ENCODE measurements at places on chromosomes 1 and 21. TPM values are rescaled to one million over a fixed set of nuclear protein-coding genes. Genes with fewer than 3 reads are reported as not detected.

DNA sequence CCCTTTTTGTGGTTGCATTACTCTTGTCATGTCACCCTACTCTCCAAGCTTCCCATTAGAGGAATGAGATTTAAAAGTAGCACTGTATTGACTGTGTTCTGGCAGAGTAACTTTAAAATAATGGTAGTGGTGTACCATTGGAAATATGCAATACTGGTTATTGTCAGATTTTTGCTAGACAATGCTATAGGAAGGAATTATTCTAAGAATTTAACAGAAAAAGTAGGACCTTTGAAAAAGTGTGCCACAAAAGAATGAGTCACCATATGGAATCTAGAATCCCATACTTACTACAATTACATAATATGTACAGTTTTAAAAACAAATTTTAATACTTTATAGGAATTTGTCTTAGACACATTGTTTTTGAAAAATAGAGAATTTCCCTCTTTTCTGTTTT, 13.8 kb downstream of the MIER1 start:
- H3K27me3 ChIP-seq = no peaks in the 10 kb centered on the region
- H3K27ac ChIP-seq = no peak overlapping the region
- no peak overlapping the region for H3K4me3 ChIP-seq
- peaks cover 64% of the 10 kb centered on the region for H3K4me1 ChIP-seq
- DNase-seq = no peak

- H3K4me3 ChIP-seq = peak overlapping the region; percentile 95
- H3K27me3 ChIP-seq = no peaks in the 10 kb centered on the region
- peak overlapping the region; percentile 55 for H3K27ac ChIP-seq
- peaks cover 38% of the 10 kb centered on the region for H3K4me1 ChIP-seq
- H3K36me3 ChIP-seq = peaks cover 4% of the 10 kb centered on the region
These were observed 1.6 kb upstream of the C1orf35 start for GRCh38 chr1:228104526-228105269.

DNA sequence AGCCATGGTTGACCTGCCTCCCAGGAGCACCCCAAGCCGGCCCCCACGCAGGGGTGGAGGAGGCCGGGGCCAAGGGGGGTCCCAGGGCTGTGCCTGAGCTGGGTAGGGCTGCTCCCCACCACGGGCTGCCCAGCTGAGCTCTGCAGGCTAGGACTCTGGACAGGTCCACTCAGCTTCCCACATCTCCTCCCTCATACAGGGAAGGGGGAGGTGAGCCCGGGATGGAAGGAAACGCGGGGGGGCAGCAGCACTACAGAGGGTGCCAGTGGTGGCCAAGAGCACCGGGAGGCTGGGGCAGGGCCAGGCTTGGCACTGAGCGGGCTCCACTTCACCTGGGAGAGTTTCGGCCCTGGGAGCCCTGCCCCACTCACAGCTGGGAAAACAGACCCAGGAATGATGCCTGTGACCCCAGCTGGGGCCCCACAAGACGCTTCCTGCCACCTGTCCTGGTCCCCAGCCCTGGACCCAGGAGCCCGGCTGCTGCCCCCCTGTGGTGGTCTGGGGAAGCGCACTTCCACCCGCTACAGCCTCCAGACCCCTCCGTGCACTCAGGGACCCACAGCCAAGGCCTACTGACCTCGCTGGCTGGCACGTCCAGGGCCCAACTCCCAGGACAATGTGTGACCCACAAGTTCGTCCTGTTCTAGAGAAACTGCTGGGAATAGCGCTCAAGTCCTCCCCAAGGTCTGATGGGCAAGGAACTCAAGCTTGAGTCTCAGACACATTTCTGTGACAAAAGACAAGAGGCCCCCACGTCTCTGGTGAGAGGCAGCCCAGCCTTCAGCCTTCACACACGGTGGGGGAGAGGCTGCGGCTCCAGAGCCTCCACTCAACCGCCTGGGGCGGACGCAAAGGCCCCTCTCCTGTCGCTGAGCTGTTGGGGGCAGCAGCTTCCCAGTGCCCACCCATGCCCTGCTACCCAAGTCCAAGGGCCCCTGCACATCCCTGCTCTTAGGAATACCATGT, 3.0 kb downstream of the AURKAIP1 start:
- DNase-seq = peak; percentile 87
- peak overlapping the region; percentile 65 for H3K27ac ChIP-seq
- H3K4me3 ChIP-seq = peak overlapping the region; percentile 30
- peaks cover 42% of the 10 kb centered on the region for H3K4me1 ChIP-seq

DNA sequence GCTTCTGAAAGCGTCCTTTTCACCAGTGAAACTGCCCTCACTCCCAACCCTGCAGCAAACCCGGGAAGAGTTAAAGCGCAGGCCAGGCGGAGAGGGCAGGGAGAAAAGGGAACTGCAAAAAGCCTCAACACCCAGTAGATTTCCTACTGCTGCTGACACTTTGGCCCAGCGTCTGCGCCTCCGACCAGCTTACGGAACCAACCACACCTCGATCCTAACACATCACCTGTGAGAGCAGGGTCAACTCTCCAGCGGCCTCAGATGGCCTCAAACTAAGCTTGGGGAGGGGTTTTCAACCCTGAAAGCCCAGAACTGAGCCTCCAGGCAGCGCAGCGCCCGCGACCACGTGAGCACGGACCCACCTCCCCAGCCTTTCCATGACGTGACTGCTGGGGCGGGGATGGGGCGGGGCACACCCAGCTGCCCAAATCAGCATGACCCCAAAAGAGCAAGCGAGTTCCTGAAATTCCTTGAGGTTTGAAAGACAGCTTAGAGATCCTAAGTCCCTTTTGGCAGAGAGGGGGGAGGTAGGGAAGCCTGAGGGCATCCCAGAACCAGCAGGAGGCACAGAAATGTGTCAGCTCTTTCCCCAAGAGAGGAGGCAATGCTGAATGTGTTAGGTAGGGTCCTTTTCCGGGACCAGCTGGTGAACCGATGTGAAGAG, 59.1 kb downstream of the ITPKB start:
- peak; percentile 84 for DNase-seq
- peaks cover 85% of the 10 kb centered on the region for H3K4me1 ChIP-seq
- H3K36me3 ChIP-seq = peaks cover 4% of the 10 kb centered on the region

- H3K27ac ChIP-seq = no peak overlapping the region
- DNase-seq = no peak
- no peaks in the 10 kb centered on the region for H3K36me3 ChIP-seq
These were observed 329.4 kb upstream of the CHRM3 start for GRCh38 chr1:239056940-239057339.

DNA sequence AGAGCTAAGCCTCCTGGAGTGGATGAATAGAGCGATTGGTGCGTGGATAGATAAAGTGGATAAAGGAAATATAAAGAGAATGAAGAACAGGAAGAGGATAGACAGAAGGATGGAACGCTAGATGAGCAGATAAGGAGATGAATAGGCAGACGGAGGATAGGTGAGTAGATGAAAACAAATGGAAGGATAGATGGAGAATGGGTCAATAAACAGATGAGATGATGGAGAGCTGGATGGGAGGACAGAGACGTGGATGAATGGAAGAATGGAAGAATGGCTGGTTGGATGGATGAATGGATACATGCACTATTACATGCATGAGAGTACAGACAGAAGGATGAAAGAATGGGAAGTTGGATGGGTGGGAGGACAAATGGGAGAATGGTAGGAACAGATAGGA, 35.2 kb upstream of the EDN2 start:
- DNase-seq = no peak
- peaks cover 3% of the 10 kb centered on the region for H3K4me1 ChIP-seq
- H3K36me3 ChIP-seq = no peaks in the 10 kb centered on the region
- H3K27ac ChIP-seq = no peak overlapping the region

DNA sequence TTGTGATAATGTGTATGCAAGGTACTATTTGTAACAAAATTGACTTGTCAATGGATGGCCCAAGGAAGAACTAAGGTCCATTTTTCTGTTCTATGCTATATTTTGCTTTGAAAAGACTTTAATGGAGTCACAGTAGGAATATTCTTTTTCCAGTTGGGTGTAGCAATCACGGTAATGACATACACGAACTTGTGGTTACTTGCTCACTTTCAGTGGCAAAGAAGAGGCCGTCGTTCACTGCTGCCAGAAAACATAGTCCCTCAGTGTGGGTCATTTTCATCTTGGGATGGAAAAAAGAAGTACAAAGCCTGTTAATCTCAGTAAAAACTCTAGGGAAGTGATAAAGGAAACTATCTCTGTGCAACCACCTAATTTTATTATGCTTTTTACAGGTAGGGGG, 47.8 kb upstream of the LAMC2 start:
- no peak for DNase-seq
- H3K4me3 ChIP-seq = no peak overlapping the region
- H3K4me1 ChIP-seq = no peaks in the 10 kb centered on the region
- peaks cover 42% of the 10 kb centered on the region for H3K27me3 ChIP-seq
- no peaks in the 10 kb centered on the region for H3K36me3 ChIP-seq
- no peak overlapping the region for H3K27ac ChIP-seq

DNA sequence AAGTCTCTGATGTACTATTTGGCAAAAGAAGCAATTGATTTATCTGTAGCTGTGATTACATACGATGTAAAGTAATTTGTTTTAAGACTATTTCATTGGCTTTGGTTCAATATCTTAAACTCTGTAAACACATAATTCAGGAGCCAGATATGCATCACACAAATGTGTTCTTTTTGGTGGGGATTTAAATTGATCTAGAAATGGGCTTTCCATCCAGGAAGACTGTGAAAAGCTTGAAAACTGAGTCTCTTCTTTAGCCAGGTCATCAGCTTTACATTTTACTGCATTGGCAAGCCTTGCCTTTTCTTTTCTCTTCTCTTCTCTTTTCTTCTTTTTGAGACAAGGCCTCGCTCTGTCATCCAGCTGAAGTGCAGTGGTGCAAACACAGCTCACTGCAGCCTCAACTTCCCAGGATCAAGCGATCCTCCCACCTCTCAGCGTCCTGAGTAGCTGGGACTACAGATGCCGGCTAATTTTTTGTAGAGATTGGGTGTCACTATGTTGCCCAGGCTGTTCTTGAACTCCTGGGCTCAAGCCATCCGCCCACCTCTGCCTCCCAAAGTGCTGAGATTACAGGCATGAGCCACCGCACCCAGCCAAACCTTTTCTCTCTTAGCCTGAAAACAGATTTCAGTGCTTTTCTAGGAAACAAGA, 1.4 kb downstream of the RCAN3 start:
- peaks cover 17% of the 10 kb centered on the region for H3K36me3 ChIP-seq
- DNase-seq = no peak
- H3K27me3 ChIP-seq = no peaks in the 10 kb centered on the region
- peaks cover 71% of the 10 kb centered on the region for H3K4me1 ChIP-seq
- peak overlapping the region; percentile 93 for H3K27ac ChIP-seq
- peak overlapping the region; percentile 95 for H3K4me3 ChIP-seq

DNA sequence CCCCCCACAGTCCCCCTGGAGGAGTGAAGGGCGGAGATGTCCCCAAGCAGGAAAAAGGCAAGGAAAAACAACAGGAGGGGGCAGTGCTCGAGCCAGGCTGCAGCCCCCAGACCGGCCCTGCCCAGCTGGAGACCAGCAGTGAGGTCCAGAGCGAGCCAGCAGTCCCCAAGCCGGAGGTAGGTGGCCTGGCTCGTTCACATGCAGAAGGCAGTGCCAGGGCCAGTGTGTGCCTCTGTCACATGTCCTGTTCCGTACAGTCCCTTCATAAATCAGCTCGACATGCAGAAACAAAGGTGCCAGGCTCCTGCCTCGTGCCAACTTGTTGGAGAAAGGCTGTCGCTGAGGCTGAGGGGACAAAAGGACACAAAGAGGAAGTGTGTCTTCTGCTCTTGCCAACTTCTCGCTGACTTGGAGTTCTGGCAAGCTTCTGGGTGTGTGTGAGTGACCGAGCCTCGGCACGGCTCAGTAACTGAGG, 24.1 kb upstream of the MPZL1 start:
- no peaks in the 10 kb centered on the region for H3K27me3 ChIP-seq
- peaks cover 66% of the 10 kb centered on the region for H3K36me3 ChIP-seq

DNA sequence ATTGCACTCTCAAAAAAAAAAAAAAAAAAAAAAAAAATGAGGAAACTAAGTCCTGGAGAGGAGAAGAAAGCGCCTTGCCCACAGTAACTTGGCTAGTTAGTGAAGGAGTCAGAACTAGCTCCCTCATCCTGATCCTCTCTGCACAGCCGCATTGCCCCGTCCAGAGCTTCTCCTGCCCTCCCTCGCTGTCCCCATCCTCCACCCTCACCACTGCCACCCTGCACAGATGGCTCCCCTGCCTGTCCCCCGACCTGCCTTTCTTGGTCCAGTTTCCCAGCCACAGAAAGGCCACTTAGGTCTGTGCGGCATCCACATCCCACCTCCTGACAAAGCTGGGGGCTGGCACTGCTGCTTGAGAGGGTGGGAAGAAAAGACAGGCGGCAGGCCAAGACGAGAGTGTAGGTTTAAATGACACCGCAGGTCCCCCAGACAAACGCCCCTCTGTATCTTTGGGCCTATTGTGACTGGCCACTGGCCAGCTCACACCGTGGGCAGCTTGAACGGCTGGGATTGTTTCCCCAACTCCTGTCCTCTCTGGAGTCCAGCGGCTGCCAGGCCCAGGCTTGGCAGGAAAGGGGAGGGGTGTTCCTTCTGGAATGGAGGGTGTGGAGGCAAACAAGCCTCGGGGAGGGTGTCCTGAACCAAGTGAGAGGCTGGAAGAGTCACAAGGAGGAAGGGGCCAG, 20.2 kb downstream of the NCMAP start:
- no peak overlapping the region for H3K4me3 ChIP-seq
- H3K27ac ChIP-seq = no peak overlapping the region
- no peaks in the 10 kb centered on the region for H3K27me3 ChIP-seq
- H3K36me3 ChIP-seq = no peaks in the 10 kb centered on the region
- DNase-seq = no peak
- peaks cover 13% of the 10 kb centered on the region for H3K4me1 ChIP-seq

DNA sequence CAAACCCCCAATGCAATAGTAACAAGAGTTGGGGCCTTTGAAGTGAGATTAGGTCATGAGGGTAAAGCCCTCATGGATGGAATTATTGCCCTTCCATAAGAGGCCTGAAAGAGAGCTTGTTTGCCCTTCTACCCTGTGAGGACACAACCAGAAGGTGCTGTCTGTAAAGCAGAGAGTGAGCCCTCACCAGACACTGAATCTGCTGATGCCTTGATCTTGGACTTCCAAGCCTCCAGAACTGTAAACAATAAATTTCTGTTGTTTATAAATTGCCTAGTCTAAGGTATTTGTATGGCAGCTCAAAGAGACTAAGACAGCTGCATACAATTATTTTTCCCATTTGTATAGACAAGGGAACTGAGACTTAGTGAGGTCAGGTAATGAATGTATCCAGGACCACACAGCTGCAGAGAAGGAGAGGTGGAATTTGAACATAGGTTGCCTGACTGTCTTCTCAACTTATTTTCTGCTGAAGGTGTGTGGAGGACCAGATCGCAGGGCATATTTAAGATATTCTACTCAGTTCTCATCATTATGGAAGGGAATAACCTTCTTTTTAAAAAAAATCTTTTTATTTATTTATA, 18.7 kb downstream of the IL23R start:
- no peak overlapping the region for H3K4me3 ChIP-seq
- H3K36me3 ChIP-seq = peaks cover 4% of the 10 kb centered on the region
- H3K4me1 ChIP-seq = peaks cover 3% of the 10 kb centered on the region
- DNase-seq = no peak

- H3K4me1 ChIP-seq = peaks cover 3% of the 10 kb centered on the region
- no peak for DNase-seq
- H3K27me3 ChIP-seq = no peaks in the 10 kb centered on the region
- no peak overlapping the region for H3K27ac ChIP-seq
- H3K36me3 ChIP-seq = no peaks in the 10 kb centered on the region
- no peak overlapping the region for H3K4me3 ChIP-seq
These were observed 156.7 kb downstream of the DMRTA2 start for GRCh38 chr1:50266509-50266908.

- H3K4me3 ChIP-seq = no peak overlapping the region
- peaks cover 2% of the 10 kb centered on the region for H3K4me1 ChIP-seq
- peaks cover 12% of the 10 kb centered on the region for H3K27me3 ChIP-seq
- H3K27ac ChIP-seq = no peak overlapping the region
These were observed 37.7 kb upstream of the MAP10 start for GRCh38 chr1:232767305-232768074.

Gene SH2D5
- not detected for total RNA-seq

Gene LMX1A
- total RNA-seq = not detected

Gene RASAL2
- total RNA-seq = not detected

Gene TTC22
- 9.1 TPM for total RNA-seq

Gene WNT3A
- not detected for total RNA-seq

Gene C1QTNF12
- total RNA-seq = 2.0 TPM
